ENCODE measurements at places on chromosomes 1 and 21.

DNA sequence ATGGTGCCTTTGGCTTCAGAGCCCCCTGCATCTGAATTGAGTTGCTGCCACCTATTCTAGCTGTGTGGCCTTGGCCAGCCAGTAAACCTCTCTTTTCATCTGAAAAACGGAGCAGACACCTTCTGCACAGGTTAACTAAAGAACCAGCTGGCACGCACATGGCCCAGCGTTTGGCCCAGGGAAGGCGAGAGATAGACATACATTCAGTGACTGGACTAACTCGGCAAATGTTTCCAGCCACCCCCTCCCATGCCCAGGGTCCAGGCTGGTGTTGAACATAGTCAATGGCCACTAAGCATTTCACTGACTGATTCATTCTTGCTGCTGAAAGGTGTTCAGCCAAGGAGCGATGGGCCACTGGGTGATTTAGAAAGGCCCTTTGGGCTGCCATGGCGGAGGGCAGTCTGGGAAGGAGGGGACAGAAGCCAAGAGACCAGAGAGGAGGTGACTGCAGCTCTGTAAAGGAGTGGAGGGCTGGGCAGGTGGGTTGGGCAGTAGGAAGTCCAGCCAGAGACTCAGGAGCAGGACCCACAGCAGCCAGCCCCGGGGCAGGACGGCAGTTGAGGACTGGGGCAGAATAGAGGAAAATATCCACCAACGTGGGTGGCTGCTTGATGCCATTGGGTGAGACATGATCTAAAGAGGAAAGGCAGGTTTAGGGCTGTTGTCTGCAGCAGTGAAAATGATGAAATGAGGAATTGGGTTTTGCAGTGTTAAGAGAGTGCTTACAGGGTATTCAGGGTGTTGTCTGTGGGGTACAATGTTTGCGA, 184.3 kb downstream of the HIVEP3 start:
- no peak for DNase-seq

DNA sequence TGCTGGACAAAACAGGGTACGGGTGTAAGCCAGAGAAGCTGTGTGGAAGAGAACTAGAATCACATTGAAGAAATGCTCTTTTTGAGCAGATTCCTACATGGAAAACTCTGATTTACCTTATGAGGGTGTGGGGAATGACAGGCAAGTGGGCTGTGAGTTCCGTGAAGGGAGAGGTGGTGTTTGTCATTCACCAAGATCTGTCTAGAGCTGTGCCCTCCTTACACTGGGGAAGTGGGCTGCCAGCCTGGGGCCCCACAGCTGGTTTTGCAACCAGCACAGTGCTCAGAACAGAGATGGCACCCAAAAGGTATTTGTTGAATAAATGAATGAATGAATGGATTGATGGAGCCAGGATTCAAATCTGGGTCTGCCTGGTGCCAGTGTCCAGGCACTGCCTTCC, 10.4 kb downstream of the RCAN1 start:
- DNase-seq = no peak

DNA sequence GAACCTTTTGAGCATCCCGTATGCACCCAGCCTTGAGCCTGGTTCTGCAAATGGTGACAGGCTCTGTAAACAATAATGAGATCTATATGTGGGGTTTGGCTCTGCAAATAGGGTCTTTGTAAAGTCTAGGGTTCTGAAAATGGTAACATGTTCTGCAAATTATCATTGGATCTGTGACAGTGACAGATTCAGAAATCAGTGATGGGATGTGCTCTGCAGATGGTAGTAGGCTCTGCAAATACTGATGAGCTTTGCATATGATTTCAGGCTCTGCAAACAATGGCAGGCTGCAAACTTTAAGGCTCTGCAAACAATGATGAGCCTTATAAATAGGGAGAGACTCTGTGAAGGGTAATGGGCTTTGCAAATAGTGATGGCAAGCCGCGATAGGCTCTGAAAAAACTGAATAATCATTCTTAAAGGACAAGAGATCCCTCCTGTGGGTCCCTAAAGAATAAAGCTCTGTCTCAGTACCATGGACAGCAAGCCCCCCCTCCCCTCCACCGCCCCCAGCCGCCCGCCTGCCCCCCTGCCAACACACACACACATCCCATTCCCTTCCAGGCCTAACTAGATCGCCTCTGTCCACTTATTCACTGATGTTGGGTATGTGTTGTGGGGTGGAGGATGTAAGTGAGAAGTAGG, 17.7 kb upstream of the DMBX1 start:
- no peak for DNase-seq

GRCh38 chr1:204944662-204945061, 74.0 kb downstream of the NFASC start:
- DNase-seq = peak; percentile 49

DNA sequence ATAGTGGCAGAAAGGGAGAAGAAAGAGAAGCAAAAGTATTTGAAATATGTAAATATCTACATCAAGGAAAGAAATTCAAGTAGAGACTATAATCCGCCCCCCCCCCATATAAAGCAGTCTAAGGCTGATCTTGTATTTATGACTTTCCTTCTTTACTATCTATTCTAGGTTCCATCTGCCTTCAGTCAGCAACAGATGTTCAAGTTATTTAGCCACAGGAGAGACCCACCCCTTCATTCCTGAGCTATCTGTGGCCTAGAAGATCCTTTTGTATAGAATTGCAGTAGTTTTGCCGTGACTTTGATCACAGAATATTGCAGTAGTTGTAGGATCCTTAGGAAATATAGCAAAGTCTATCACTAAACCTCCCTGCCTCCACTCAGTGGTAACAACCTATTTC, 10.7 kb upstream of the BSDC1 start:
- no peak for DNase-seq

- no peak for DNase-seq
These were observed 366.4 kb upstream of the ZP4 start for GRCh38 chr1:238257018-238257621.

DNA sequence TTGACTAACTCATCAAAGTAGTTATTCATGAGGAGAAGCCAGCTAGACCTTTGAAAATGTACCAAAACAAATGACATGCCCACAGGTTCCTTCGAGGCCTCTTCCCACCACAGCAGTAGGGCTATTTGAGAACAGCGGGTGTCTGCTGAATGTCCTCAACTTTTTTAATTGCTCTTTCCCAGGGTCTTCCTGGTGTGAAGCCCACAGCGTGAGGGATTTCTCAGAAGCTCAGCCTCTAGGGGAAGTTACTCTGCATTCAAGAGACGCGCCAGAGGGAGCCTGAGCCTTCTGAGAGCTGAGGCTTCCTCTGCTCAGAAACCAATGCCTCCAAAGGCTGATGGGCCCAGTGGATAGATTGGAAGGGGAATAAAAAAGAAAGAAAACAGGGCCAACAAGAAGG, 153.6 kb downstream of the OLFM3 start:
- DNase-seq = no peak

GRCh38 chr1:189434461-189434860, 1043.2 kb downstream of the BRINP3 start:
- DNase-seq = no peak

DNA sequence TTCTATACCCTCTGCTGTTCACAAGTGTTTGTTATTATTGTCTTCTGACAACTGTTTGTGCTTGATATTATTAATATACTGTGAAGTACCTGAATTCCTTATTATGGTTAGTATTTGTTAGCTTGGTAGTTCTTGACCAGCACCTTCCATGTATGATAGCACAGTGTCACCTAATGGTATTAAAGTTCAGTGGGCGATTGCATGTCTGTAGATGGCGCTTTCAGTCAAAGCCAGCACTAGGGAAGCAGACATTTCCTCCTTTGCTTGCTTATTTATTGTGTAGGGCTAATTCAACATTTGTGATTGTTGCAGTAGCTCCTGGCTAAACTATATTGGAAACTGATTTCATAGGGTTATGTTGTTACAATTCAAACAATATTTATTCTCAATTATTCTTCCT, 218.0 kb downstream of the ZP4 start:
- no peak for DNase-seq

DNA sequence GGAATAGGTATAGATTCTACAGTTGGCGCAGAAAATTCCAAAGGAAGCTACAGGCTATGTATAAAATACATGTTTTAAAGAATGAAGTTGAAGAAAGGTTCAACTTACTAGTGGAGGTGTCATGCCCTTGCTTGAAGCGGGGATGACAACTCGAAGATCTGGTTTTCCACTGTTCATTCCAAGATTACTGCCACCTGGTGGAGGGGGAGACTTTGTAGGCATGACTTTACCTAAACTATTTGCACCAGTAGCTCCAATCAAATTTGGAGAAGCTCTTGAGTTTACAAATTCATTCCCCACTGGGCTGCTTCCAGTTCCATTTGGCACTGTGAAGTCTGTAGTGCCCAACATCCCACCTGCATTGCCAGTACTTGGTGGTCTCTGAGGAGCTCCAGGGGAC, 81.7 kb downstream of the AXDND1 start:
- DNase-seq = peak; percentile 42

DNA sequence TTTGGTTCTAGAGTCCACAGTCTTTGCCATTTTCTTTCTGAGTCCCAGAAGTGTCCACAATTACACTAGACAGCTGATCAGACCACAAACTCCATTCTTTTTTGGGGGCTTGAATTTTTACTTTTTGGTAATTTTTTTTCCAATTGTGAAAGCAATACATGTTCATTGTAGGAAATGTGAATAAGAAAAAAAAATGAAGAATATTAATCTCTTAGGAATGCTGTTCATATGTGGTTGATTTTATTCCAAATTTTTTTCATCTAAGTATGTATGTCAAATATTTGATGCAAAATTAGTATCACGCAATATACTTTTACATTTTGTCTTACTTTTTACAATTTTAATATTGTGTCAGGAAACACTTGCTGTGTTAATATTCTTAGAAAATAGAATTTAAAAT, 76.4 kb upstream of the ETS2 start:
- no peak for DNase-seq

DNA sequence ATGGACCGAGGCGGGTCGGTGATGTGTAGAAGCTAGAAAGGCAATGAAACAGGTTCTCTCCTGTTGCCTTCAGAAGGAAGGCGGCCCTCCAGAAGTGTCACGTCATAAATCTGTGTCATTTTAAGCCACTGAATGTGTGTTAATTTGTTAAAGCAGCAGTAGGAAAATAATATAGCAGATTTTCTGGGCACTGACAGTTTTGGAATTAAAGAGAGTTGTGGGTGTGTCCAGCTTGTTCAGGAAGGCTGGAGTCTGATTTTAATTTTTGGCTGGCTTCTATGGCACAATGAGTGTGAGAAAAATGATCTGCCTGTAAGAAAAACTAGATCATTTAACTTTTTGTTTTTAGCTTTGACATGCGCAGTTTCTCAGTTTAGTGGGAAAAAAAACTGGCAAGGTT, 177.3 kb downstream of the EDEM3 start:
- no peak for DNase-seq

DNA sequence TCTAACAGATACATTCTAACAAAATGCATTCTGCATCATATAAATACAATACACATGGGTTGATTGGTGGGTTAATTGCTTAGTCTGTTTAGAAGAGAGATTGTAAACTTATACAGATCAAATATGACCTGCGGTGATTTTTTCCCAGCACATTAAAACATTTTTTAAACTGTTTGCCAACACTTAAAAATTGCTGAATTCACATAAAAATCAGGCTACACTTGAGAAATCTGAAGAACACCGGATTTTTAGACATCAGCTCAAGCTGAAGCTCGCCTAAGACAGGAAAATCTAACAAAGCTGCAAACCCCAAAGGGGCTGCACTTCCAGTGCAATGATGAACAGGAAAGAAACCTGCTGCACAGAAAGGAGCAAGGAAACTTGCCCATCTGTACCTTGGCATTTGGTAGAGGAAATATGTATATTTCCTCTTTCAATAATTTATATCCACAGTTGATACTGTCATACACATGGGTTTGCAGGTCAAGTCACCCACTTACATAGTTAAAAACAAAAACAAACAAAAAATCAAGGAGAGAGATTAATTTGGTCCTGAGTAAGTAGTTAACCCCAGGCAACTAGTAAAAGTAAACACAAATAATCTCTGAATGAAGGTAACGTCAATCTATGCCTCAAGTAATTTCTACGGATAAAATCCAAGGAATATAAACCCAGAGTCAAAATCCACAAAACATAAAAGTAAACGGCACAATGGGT, 30.4 kb upstream of the JAK1 start:
- no peak for DNase-seq

- no peak for DNase-seq
These were observed 25.0 kb downstream of the KIAA1614 start for GRCh38 chr1:180937624-180938225.

GRCh38 chr21:31184459-31184858, 146.2 kb upstream of the KRTAP19-8 start:
- DNase-seq = no peak

GRCh38 chr1:58434607-58435006, 111.9 kb downstream of the OMA1 start:
- no peak for DNase-seq

- DNase-seq = no peak
These were observed 345.5 kb upstream of the DUSP10 start for GRCh38 chr1:222087221-222087920.

DNA sequence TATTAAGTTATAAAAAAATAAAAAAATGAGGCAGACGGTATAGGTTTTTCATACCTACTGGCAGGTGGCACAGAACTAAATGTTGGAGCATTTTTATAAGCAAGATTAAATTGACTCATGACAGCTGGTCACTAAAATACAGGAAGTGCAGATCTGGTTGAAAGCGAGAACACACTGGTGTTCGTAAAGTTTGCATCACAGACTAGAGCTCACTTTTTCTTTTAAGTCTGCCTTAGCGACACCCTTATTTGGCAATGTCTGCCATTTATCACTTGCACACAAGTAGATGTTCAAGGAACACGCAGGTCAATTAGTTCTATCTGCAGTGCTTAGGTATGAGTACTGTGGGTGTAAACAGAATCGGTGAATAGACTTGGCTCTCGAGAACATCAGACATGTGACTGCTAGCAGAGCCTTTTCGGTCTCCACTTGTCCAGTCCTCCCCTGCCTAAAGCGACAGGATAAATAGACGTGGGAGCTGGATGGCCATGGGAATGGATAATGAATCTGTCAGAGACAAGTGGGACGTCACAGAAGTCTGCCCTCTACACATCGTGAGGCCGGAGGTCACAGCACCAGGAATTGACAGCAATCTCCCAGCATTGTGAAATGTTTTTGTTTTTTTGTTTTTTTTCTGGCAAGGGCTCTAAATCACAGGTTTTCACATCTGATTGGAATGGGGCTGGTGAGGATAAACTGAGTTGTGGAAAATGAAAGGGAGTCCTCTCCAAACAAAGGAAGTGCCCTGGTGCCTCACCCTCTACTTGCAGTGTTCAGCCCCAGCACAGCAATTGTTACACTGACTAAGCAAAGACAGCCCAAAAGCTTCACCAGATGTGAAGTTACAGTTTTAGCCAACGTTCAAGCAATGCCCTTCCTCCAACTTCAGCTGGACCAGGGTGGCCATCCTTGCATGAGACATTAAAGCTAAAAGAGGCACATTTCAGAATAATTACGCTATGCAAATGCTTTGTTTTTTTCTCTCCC, 248.9 kb downstream of the NTNG1 start:
- no peak for DNase-seq
